ENCODE measurements at places on chromosomes 2 and 18.
A peak's percentile ranks its signal among the peaks of the same experiment; 100 is the strongest.

DNA sequence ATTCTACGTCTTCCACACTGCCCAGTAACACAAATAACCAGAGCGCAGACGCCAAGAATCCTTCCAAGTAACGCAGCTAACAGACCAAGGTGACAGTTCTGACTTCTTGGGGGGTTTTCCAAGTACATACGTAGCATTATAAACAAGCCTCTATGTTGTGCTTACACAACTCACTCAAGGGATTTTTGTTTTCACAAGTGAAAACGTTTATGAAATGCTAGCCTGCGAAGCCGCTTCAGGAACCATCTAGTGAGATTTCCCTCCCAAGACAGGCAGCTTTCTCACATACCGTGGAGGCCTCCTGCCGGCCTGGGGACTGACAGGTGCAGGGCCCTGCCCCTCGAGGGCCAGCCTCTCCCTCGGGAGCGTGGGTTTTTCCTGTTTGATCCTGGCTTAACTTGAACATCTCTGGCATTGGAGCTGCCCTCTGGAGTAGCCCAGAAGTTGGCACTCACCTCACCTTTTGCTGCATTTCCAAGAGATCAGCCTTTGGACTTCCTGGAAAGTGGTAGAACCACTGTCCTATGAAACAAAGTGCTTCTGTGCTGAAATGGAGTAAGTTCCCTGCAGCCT lies 151.1 kb downstream of the MBP start:
- DNase-seq = no peak

GRCh38 chr2:142307086-142307485 lies 176.3 kb upstream of the LRP1B start:
- no peak for DNase-seq

DNA sequence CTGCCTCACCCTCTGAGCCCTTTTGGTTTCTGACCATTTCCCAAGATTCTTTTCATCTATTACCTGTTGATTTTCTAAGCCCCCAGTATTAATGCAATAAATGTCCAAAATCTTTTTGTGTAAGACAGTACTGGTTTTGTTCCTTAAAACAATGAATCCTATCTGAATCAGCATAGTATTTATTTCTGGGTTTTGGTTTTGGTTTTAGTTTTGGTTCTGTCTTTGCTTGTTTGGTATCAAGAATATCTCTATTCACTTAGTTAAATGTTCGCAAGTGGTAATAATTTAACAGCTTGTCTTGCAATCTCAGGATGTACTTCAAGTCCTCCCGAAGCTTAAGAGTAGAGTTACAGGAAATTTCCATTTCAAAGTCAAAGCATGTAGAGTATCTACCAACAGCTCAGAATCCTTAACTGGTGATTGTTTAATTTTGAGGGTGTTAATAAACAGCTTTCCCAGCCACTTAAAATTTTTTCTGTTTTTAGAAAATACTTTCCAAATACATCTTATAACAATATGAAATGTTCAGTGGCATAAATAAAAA lies 67.7 kb upstream of the NEDD4L start:
- no peak for DNase-seq

GRCh38 chr2:112087346-112088020 lies 32.4 kb downstream of the TMEM87B start:
- no peak for DNase-seq

- DNase-seq = no peak
These were observed 73.3 kb downstream of the KCNG2 start for GRCh38 chr18:79871026-79871390.

DNA sequence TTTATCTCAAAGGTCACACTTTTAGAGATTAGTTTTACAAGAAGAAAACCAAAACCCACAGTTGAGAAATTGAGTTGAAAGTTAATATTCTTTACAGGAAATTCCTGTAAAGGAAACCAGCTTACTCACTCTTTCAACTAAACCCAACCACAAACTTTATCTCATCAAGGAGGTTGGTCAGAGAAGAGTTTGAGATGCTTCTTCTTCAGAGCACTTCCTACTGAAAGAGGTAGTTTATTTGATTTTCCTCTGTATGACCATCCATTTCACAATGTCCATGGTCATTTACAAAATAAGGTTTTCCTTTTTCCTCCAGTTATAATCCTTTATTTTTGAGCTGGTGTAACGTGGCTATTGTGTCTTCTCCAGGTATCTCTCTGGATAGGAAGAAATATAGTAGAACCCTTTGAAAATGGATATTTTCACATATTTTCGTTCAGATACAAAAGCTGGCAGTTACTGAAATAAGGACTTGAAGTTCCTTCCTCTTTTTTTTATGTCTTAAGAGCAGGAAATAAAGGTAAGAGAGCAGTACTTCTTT lies 4.5 kb upstream of the IL18RAP start:
- DNase-seq = no peak

- no peak for DNase-seq
These were observed 106.5 kb downstream of the SMC6 start for GRCh38 chr2:17646838-17647701.

- DNase-seq = no peak
These were observed 92.1 kb downstream of the ATL2 start for GRCh38 chr2:38284971-38285370.

GRCh38 chr2:207635468-207636200 lies 10.4 kb upstream of the METTL21A start:
- peak; percentile 49 for DNase-seq

GRCh38 chr2:76867854-76868253 lies 654.3 kb downstream of the LRRTM4 start:
- DNase-seq = no peak

Measured in RPMI7951 (cell line).